ENCODE measurements at places on chromosomes 7 and 10. TPM values are rescaled to one million over a fixed set of nuclear protein-coding genes. Genes with fewer than 3 reads are reported as not detected.

NRP1 gene
- total RNA-seq: 159 TPM

ANK3 gene
- total RNA-seq: 192 TPM

NPVF gene
- total RNA-seq: not detected

TSPAN33 gene
- 11.8 TPM for total RNA-seq

RBP4 gene
- 4.9 TPM for total RNA-seq

WEE2 gene
- not detected for total RNA-seq

FAM24B gene
- not detected for total RNA-seq

CCDC172 gene
- total RNA-seq: not detected

SHTN1 gene
- 2.6 TPM for total RNA-seq

FKBP9 gene
- total RNA-seq: 120 TPM

GRCh38 chr7:21422751-21423150, 5.1 kb upstream of the SP4 start:
- no peak for DNase-seq

- no peak for DNase-seq
These were observed 92.0 kb upstream of the MKLN1 start for GRCh38 chr7:131235489-131236317.

DNA sequence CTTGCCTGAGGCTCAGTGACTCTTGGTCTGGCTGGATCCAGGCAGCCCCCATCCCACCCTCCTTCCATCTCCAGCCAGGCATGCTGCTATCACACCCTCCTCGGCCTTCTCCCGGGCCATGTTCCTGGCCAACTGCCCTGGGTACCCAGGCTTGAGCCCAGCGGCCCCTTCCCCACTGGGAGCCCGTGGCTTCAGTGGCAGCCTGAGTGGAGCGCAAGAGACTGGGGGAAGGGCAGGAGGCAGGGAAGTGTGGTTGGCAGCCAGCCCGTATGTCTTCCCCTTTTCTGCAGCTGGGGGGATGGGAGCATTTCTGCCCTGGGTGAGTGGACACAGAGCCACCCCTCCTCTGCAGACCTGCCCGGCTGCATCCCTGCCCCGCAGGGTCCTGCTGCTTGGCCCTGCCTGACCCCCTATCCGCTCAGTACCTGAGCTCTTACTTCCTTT, 148.5 kb downstream of the ARHGAP22 start:
- peak; percentile 81 for DNase-seq

DNA sequence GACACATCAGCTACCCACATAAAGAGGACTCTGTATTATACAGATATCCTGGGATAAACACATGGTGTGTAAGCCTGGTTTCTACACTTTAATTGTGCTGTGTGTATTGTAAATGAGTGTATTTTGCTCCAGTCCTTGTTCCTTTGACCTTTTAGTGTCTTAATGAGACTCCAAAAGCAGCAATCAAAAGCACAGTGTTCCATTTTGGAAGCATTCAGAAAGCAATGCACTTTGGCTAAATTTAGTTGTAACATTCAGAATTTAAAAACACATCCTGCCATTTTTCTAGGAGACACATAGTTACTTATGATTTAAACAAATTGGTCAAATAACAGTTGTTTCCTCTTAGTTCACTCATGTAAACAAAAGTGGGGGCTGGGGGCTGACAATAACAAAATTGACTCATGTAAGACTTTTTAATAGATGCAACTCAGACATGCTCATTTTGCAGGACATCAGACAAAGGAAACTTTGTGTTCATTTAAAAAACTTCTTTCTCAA, 122.2 kb downstream of the GPR37 start:
- DNase-seq: no peak

GRCh38 chr10:5457741-5458140, 41.6 kb downstream of the CALML5 start:
- DNase-seq: no peak

GRCh38 chr7:81682873-81683272, 87.0 kb downstream of the HGF start:
- no peak for DNase-seq

- no peak for DNase-seq
These were observed 7.3 kb downstream of the OCM2 start for GRCh38 chr7:97982647-97983046.

DNA sequence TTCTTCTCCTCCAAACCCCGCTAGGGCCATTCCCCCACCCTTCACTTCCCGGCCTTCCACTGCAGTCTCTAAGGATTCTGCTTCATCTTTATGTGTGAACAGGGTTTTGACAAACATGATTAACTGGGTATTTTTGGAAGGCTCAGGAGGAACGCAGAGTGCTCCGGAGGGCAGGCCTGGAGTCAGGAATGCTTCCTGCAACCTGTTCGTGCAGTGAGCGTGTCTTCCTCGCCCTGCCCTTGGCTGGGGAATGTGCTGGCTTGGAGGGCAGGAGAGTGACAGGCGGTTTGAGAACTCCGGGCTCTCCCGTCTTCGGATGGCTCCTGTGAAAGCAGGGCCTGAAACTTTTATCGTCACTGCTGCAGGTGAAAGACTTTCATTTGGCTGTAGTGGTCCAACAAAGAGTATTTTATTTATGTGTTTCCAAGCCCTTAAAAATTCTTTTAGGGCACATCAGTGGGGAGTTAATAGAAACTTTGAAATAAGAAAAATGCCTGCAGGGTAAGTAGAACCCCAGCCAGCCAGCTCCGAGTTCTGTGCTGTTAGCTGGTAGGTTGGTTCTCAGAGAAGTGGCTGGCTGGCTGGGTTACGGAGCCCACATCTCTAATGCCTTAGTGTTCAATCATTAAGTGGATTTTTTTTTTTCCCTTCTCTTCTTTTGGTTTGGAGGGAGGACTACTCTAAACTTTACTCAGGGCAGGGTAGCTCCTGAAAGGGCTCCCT, 51.0 kb downstream of the TCF7L2 start:
- peak; percentile 62 for DNase-seq

DNA sequence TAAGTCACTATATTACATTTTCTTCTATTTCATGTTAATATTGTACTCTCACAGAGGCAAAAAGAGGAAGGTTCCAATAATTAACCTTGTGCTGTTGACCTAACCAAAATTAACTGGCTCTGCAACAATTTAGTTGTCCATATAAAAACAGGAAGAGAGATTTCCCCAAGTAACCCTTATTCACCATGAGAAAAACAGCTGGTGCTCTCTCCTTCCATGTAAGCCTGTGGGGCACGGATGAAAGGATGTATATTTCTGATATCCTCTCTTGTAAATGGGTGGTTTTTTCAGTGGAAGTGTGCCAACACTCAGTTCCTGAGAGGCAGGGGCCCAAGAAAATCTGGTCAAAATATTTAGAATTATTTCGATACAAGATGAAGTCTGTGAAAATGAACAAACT, 358.1 kb downstream of the CRPPA start:
- DNase-seq: no peak

DNA sequence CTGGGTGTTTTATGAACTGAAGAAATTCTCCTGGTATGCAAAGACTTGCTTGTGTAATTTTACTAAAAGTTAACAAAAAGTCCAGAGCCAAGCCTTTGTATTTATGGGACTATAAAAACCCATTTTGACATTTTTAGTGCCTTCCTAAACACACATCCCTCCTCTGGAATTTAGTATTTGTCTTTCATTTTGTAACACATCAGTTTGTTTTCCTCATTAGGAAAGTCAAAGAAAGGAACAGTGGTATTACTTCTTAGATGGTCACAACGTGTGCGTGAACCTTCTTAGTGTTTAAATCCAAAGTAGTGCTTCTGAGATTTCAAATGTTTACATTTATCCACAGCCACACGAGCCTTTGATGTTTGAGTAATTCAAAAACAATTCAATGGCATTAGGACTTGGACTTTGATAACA, 103.2 kb upstream of the TMEM106B start:
- DNase-seq: no peak

DNA sequence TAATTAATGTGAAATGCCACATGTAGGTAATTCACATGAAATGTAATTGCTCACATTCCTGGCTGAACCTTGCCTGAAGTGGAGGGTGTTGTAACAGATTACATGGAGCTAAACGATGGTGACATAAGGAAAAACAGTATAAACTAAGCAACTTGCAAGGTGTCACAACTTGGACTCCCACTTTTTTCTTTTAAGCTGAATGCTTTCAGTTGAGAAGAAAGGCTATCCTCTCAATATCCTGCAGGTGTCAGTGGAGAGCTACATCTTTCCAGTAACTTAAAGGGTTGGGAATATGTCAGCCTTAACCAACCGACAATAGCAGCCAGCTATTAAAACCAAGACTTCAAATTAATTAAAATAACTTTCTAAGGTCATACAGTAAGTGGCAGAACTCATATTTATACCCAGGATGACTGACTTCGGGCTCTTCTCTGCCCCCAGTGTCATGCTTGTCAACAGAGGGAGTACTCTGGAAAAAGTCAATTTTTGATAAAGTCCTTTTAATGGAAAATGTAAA, 33.7 kb downstream of the NRBF2 start:
- DNase-seq: no peak

GRCh38 chr10:124070666-124071065, 22.7 kb downstream of the CHST15 start:
- no peak for DNase-seq

DNA sequence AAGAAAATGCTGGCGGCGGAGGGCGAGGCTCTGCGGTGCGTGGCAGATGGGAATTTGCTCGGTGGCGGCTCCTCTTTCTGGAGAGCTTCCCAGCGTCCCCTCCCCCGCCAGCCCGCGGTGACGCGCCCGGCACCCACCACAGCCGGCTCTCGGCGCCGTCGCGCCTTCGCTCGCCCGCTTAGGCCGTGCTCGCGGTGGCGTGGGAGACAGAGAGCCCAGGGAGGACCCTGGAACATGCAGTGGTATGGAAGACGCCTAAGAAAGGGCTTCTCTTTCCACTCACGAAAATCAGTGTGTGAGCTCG, 576 bp upstream of the CSGALNACT2 start:
- DNase-seq: peak; percentile 66

DNA sequence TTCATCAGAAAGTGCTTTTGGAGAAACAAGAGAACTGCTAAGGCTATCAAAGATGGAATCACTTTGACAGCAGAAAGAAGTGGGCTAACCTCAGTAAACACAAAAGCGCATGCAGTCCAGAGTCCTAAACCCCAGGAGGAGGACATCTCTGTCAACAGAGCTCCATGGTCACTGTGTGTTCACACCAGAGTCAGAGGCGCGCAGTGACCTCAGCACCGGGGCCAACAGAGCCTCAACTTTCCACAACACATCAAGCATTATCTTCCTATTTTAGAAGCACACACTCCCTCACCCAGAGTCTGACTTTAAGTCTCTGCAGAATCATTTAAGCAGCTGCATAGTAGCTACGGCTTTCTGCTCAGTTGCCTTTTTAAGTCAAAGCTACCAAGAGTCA, 195.3 kb downstream of the DIP2C start:
- no peak for DNase-seq
